ENCODE measurements at places on chromosomes 13 and 19.

GRCh38 chr13:80340651-80341100 is 250 bp downstream of the SPRY2 start:
- no peak for DNase-seq

DNA sequence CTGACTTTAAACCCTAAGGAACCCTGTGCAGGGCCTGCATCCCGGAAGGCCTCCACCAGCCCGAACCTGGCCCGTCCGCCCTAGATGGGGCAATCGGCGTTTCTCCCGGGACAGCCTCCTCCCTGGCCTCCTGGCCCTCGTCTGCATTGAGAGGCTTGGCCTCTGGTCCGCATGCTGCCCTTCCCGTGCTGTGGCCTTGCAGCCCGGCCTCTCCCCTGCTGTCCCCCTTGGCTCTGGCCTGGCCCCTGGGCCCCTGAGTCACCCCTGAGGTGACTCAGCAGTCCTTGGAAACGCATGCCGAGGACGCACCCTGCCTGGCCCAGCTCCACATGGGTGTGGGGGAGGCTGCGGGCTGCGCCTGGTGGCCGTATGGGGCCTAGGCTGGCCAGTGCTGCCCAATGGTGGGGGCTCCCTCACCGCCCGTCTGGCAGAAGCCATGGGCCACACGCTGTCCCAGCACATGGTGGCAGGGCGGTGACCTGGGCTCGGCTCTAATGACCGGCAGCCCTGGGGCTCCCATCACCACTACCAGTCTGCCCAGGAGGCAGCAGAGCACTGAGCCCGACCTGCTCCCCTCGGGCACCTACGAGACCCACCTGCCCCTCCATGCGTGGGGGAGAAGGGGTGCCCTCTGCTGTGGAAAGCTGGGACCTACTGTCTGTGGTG is 25.7 kb downstream of the SH3GL1 start:
- no peak for DNase-seq

DNA sequence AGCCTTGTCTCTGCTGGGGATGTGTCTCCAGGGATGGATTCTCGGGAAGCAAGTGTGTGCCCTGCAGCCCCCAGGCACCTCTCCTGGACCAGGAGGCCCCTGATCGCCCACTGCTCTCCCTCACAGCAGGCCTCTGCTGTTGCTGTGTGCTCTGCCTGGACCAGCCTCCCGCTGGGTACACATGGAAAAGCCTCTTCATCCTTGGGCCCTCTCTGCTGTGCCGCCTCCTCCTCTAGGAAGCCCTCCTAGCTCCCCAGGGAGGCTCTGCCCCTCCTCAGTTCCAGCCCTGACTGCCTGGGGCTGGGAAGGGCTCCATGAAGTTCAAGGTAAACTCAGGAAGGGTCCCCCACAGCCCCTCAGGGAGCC is 12.0 kb downstream of the NDUFA11 start:
- no peak for DNase-seq

DNA sequence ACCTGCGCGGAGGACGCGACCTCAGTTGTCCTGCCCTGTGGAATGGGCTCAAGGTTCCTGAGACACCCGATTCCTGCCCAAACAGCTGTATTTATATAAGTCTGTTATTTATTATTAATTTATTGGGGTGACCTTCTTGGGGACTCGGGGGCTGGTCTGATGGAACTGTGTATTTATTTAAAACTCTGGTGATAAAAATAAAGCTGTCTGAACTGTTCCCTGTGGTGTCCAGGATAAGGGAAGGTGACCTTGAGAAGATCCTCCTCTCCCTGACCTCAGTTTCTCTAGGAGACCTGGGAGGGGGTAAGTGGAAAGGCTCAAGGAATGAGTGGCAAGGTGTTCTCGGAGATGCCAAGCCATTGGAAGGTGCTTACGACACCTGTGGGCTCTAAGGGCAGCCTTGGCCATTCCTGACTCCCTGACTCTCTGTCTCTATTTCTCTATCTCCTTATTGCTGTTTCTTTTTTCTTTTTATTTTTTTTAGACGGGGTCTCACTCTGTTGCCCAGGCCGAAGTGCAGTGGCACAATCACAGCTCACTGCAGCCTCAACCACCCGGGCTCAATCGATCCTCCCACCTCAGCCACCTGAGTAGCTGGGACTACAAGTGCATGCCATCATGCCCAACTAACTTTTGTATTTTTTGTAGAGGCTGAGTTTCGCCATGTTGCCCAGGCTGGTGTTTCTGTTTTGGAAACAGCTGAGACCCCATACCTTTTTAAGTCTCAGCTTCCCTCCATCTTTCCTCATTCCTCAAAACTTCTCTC is 3.2 kb downstream of the GDF15 start:
- DNase-seq: no peak

GRCh38 chr19:50300814-50301606 is 28.2 kb downstream of the KCNC3 start:
- no peak for DNase-seq

GRCh38 chr13:28476919-28477708 is 17.8 kb downstream of the FLT1 start:
- DNase-seq: no peak

- no peak for DNase-seq
Observed at GRCh38 chr19:8399681-8400188, 9.6 kb downstream of the RAB11B start.

- DNase-seq: peak; percentile 57
Observed at GRCh38 chr19:40610396-40611064, 9.4 kb downstream of the LTBP4 start.

- DNase-seq: no peak
Observed at GRCh38 chr13:91158017-91158395, 189.5 kb upstream of the MIR17HG start.

- DNase-seq: no peak
Observed at GRCh38 chr19:17023805-17024204, 2.8 kb downstream of the CPAMD8 start.

DNA sequence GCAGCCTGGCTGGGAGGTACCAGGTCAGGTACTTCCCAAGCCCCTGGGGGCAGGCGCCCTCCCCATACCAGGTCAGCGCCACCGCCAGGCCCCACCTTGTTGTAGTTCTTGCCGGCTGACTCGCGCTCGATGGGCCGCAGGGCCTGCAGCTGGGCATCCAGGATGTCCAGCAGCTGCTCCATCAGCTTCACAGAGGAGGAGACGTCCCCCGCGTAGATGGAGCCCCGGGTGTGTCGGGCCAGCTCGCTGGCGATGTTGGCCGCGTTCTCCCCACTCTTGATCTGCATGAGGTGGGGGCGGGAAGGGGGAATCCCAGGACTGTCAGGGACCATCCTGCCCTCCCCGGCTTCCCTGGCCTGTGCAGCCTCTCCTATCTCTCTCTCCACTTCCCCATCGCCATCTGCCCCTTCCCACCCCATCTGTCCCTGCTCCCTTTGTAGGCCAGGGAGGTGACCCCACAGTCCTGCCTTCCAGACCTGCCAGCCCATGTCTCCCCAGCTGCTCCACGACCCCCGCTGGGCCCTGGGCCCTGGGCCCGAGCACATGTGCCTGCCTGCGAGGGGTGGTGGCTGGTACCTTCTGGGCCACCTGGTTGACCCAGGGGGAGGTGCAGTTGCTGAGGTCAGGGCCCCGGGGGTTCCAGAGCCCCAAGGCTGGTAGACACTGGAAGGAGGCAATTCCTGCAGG is 23.8 kb upstream of the ASF1B start:
- no peak for DNase-seq

- DNase-seq: no peak
Observed at GRCh38 chr19:1867349-1867724, 4.0 kb upstream of the KLF16 start.

DNA sequence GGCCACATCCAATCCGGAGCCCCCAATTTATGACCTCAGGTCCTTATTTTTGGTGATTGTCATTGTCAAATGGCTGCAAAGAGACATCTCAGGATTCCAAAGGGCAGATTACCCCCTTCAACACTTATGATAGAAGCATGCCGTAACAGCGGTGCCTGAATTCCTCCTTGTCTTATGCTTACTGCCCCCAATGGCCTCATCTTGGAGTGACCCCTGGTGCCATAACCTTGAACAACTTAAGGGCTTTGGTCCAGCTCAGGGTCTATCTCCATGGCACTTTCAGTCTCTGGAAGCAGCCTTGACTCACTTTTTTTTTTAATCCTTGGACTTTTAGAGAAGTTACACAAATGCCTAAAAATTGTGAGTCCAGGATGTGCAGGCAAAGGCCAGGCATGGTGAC is 171.6 kb upstream of the ZNF507 start:
- no peak for DNase-seq

- DNase-seq: no peak
Observed at GRCh38 chr13:111159362-111160320, 44.5 kb downstream of the ARHGEF7 start.

GRCh38 chr19:18768046-18768771 is 22.9 kb downstream of the COMP start:
- DNase-seq: no peak

DNA sequence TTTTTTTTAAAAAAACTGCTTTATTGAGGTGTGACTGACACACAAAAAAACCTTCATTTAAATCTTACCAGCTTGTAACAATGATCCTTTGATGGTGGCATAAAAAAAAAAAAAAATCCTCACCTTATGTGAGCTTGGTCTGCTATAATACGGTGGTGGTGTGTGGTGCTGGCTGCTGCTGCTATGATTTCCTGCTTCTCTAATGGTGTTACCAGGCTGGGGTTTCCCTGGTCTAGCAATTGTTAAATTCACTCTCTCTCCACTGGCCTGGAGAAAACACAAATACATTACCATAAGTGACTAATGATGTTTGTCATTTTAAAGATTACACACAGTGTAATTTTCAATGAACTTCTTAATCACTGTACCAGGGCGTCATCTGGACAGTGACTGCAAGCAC is 60.6 kb downstream of the LNX2 start:
- no peak for DNase-seq

DNA sequence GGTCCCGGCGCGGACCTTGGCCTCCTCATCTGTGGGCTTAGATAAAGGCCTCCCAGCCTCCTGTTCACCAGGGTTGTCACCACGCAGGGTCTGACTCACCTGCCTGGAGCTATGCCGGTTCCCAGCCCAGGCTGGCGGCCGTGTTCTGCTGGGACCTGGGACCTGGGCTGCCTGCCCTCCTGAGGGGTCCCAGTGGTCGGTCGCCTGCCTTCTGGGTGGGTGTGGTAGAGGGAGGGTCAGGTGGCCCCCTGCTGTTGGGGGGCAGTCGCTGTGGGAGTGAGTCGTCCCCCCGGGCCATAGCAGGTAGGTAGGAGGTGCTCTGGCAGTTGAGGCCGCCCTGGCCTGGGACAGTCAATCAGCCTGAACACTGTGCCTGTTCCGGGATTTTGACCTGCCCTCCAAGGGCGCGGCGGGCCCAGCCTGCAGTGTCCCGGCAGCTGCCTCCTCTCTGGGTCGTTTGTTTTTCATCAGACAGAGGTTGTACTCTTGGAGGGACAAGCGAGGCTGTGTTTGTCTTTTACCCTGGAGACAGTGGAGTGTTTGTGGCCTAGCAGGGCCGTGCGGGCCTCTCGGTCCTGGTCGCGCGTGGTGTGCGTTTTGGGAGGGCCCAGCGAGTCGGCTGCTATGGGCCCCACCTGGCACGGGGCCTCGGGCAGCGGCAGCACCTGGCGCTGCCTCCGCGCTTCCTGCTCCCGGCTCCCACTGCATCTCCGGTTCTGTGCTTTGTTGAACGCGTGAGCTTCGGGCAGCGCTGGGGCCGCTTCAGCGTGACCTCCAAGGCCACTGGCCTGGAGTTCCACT is 2.6 kb downstream of the ADAT3 start:
- DNase-seq: no peak

- no peak for DNase-seq
Observed at GRCh38 chr13:73521290-73521624, 462.5 kb downstream of the KLF5 start.

GRCh38 chr19:53844849-53845246 is 20.7 kb upstream of the NLRP12 start:
- no peak for DNase-seq

- DNase-seq: no peak
Observed at GRCh38 chr13:93953841-93954240, 525.6 kb downstream of the DCT start.

GRCh38 chr13:25268561-25268960 is 18.7 kb downstream of the MTMR6 start:
- no peak for DNase-seq

DNA sequence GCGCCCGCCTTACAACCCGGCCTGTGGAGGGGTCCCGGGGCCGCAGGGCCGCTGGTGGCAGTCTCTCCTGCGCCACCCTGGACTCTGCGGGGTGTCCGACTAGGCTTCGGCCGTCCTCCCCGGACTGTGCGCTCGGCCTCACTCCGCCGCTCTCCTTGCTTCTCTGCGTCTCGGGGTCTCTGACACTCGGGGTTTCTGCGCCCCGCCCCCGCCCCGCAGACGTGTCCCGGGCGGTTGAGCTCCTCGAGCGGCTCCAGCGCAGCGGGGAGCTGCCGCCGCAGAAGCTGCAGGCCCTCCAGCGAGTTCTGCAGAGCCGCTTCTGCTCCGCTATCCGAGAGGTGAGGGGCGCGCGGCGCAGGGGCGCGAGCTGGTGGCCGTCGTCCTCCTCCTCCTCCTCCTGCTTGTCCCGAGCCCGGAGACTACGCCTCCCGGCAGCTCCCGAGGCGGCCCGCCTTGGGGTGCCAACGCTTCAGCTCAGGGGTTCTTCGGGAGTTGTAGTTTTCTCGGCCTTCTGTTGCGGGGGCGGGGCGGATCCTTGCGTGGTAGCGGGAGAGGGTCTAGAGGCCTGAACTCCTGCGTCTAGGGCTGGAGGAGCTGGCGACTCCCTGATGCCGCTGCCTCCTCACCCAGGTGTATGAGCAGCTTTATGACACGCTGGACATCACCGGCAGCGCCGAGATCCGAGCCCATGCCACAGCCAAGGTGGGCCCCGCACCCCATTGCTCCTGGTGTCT is 627 bp downstream of the LIN7B start:
- DNase-seq: peak; percentile 27

GRCh38 chr13:104086210-104086609 is 1020.0 kb upstream of the SLC10A2 start:
- no peak for DNase-seq

DNA sequence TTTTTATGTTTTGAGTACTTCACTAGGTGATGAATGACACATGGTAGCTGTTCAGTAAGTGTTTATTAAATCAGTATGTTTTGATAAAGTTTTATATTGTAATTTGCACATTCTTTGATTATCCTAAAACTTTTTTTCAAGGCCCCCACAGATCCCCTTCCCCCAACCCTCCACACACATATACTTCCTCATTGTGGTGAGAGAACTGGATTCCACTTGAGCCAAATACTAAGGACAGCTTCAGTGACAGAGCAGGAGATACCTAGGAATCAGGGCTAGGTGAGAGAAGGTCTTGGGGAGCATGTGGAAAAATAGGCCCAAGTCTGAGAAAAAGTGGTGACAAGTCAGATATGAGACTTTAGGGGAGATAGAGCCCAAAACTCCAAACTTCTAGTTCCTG is 174.6 kb downstream of the TDRD3 start:
- no peak for DNase-seq

GRCh38 chr13:87536499-87536898 is 134.7 kb upstream of the SLITRK5 start:
- no peak for DNase-seq

GRCh38 chr19:3914199-3914598 is 18.7 kb upstream of the NMRK2 start:
- DNase-seq: no peak

GRCh38 chr19:49555600-49556411 is 24.6 kb downstream of the NOSIP start:
- peak; percentile 73 for DNase-seq

- DNase-seq: no peak
Observed at GRCh38 chr13:62129000-62129551, 713.4 kb upstream of the PCDH20 start.

- no peak for DNase-seq
Observed at GRCh38 chr13:22561581-22561980, 619.2 kb upstream of the SGCG start.
